ENCODE measurements at places on chromosomes 1 and 21.

- no peak for ATAC-seq
Observed at GRCh38 chr1:29284286-29284960, 48.1 kb downstream of the PTPRU start.

- no peak for ATAC-seq
Observed at GRCh38 chr1:111769517-111770146, 13.9 kb downstream of the DDX20 start.

DNA sequence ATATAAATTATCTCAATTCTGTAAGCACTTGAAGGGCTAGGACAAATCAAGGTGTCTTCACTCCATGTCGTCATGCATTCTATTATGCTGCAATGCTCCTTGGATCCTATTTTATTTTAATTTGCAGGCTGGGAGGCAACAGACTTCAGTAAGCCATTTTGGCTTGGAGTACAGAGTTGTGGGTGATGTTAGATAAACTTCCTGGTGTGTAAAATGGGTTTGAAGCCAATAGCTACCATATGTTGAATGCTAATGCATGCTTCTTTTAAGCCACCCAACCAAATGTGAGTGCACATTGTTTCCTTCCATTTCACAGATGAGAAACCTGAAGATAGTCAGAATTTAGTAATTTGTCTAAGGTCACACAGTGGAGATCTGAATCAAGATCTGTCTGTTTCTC is 482.8 kb downstream of the DISC1 start:
- ATAC-seq = no peak

DNA sequence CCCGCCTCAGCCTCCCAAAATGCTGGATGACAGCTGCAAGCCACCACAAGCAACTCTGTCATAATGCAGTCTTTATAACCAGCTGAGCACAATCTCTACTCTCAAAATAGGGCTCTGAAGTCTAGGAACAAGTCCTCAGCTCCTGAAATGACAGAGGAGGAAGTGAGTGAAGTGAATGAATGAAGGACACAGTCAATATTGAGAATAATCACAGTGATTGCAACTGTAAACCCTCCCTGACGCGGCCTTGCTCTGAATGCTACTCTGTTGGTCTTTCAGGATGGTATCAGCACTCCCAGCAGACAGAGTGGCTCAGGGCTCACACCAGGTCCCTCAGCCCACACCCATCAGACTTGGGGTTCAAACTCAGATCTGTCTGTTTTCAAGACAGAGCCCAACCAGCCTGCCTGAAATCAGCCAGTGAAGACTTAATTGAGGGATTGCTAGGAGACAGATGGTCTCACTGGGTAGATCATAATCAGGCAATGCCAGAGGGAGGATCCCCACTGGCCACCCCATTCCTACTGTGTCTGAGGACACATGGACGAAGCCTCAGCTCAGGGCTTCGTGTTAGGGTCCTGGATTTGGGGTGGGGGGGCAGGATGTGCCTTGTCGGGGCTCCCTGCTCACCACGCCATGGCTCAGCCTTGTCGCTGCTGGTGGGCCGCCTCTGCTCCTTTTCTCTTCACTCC is 20.9 kb downstream of the RNF187 start:
- ATAC-seq = no peak

DNA sequence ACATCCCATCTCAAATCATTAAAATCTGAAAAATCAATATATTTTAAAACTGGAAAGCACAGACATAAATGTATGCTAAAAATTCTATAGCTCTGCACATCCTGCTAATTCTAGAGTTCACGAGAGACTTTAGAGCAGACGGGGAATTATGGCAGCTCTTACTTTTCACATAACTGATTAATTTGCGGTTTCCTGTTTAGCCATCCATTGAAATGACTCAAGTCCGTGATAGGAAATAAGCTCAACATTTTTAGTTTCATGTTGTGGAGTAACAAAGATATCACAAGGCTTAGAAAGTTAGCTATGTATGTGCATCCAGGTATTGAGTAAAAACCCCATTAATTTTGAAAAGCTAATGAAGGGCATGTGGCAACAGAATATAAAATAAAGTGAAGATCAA is 123.2 kb downstream of the SMYD2 start:
- no peak for ATAC-seq

GRCh38 chr1:117335376-117336086 is 31.7 kb upstream of the MAN1A2 start:
- ATAC-seq = no peak

GRCh38 chr1:181101581-181102226 is 13.2 kb downstream of the IER5 start:
- no peak for ATAC-seq

GRCh38 chr1:184499616-184500015 is 112.8 kb downstream of the C1orf21 start:
- no peak for ATAC-seq

GRCh38 chr1:173914366-173914871 is 2.7 kb downstream of the SERPINC1 start:
- no peak for ATAC-seq

DNA sequence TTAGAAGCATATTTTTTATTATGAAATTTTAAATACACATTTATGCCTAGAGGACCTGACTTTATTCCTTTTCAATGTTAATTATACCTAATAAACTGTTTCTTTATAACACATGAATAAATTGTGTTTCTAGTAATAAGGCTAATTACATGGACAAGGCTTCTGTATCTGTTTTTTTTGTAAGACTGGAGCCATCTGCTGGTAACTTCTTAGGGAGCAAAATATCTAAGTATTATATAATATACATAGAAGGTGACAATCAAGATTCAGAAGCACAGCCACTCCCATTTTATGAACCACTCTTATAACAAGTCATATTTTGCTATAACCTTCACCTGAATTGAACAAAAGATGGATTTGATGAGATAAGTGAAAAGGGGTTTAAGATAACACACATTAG is 84.2 kb downstream of the LBR start:
- no peak for ATAC-seq

DNA sequence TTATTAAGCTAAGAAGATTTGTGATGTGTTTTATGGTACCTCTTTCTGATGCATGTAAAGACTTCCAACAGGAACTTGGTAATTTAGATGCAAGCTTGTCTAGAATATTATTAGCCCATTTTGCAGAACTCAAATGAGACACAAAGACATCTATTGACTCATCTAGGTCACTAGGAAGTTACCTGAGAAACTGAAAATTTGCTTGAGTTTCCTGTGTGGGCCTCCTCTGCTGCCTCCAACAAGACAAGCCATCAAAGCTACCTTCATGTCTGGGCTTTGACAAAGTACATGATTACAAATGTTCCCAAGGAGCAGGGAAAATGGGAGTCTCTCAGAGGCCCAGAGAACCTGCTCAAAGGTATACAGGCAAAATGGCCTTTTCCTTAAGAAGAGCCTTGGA is 5.6 kb downstream of the RUNX1 start:
- no peak for ATAC-seq

DNA sequence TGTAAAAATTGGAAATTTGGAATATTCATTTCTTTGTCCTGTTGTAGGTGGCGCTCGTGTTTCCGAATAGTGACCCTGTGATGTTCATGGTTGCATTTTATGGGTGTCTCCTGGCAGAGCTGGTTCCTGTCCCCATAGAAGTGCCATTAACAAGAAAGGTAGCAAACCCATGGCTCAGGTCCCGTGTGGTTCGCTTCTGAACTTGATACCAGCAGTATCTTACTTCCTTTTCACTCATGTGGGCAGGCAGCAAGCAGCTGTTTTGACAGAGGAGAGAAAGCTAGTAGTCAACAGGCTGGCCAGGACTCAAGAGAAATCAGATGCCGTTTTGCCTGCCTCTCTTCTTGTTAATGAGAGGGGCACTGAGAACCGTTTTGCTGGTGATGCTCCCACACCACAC is 72.8 kb downstream of the S100B start:
- no peak for ATAC-seq

- ATAC-seq = no peak
Observed at GRCh38 chr21:34235514-34235913, 128.3 kb upstream of the KCNE2 start.

DNA sequence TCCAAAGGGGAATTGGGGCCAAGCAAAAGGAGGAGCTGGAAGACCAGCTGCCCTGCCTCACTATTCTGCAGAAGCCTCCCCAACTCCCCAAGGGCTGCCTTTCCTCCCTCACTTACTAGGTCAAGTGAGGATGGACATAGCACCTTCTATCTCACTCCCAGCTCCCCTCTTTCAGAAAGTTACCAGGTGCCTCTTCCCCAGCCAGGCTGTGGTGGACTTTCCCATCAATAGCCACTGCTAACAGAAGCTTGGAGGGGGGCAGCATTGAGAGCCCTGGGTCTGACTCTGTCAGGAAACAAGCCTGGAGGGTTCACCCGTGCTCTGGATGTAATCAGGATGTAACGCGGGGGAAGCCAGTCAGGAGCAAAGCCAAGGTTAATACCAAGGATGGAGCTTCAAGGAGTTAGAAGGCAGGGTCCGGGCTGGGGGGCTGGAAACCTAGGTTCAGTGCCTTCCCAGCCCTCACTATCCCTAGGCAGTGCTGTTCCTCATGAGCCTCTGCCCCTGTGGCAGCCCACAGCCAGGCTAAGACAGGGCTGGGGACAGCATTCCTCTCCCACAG is 127.8 kb upstream of the NGF start:
- ATAC-seq = no peak

- ATAC-seq = no peak
Observed at GRCh38 chr1:172903581-172904220, 147.0 kb downstream of the TNFSF18 start.
